ENCODE measurements at places on chromosomes 5 and 9.
A peak's percentile ranks its signal among the peaks of the same experiment; 100 is the strongest.

DNA sequence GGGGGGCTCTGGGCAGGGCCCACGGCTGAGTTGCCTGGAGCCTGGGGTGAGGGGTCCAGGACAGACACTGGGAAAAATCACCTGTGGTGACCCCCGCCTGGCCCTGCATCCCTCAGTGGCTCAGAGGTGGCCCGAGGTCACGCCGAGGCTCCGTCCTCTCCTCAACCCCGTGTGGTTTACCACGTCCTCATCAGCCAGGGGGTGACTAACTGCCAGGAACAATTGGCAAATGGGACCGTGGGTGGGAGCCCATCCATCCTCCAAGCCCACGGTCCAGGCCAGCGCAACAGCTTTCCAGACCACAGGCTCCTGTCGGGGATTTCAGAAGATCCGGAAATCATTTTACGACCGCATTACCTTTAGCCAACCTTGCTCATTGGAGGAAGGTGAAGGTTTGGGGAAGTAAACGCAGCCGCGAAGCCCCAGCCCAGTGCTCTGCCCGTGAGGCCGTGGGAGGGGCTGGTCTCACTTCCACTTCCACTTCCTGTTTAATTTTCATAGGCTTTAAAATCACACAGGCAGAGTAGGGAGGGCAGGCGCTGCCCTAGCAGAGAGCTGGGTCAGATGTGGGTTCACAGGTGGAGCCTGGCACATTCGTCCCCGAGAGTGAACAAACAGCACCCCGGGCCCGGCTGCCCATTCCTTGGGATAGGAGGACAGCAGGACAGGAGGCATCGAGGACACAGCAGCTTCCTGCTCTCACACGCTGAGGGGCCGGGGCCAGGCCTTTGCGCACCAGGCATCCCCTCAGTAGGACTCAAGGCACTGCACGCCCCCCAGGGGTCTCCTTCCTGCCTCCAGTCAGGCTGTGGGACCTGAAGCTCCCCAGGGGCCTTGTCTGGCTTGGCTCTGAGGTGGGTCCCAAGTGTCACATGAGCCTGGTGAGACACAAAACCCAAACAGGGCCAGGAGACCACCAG is 19.8 kb upstream of the SLC9A3 start:
- peak; percentile 26 for DNase-seq

DNA sequence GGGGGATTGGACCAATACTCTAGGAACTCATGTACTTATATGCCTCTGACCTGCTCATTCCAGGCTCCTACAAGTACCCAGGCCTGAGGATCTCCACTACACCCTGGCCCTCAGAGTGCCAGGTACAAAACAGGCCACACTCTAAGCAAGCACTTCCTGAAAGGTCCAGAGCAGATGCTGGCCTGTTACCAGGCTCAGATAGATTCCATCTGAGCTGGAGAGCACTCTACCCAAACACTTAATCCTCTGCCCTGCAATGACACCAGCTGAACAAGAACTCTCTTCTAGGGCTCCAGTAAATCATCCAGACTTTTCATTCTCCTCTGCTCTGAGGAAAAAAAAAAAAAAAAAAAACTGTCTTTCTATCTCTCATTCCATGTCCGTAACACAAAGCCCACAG is 2.9 kb downstream of the P4HA2 start:
- no peak for DNase-seq

DNA sequence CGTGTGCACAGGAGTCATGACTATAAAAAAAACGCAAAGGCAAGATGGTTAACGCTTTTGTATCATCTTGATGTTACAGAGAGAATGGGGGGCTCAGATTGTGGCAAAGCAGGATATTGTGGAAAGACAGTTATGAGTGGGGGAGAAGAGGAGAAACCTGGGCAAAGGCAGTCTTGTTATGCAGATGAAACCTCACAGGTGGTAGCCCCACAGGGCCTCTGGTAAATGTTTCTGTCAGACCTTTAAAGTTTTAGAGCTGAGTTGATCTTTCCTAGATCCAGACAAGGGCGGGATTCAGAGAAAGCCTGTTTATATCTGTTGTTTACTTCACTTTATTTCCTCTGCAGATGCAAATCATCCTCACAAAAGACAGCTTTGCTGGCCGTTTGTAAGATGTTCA is 55.2 kb downstream of the C9orf85 start:
- no peak for DNase-seq

GRCh38 chr9:23079798-23080197 is 633.2 kb downstream of the DMRTA1 start:
- DNase-seq = no peak

- DNase-seq = no peak
Observed at GRCh38 chr5:44332285-44332971, 56.8 kb downstream of the FGF10 start.

DNA sequence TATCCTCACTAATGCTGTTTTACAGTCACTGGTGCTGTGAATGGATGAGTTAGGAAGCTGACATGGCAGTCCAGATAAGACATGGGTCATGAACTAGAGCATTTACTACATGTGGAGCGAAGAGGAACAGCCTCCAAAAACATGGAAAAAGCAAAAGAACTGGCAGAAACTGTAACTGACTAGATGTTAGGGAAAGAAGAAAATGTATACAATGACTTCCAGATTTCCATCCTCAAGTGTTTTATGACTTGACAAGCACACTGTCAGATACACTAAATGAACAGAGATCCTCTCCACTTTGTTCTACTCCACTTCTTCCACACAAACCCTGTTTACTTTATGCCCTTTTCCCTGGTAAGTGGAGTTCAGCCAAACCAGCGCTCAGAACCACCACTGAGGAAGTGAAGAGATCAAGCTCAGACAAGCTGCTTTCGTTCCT is 11.5 kb downstream of the HMGCS1 start:
- no peak for DNase-seq

DNA sequence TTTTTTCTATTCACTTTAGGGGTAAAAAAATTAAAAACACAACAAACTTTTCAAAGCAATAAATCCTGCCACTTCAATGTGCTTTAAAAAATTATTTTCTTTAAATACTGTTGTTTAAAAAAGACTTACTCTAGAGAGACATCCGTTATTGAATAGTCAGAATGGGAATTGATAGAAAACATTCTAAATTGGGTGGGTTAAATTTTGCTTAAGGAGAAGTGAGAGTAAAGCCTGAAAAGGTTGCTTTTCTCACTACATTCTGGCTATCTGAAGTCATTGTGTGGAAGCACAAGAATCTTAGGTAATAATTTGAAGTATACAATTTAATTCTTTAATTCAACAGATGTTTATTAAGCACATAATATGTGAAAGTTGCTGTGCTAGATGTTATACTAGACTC is 509.3 kb downstream of the NR2F1-AS1 start:
- DNase-seq = no peak

DNA sequence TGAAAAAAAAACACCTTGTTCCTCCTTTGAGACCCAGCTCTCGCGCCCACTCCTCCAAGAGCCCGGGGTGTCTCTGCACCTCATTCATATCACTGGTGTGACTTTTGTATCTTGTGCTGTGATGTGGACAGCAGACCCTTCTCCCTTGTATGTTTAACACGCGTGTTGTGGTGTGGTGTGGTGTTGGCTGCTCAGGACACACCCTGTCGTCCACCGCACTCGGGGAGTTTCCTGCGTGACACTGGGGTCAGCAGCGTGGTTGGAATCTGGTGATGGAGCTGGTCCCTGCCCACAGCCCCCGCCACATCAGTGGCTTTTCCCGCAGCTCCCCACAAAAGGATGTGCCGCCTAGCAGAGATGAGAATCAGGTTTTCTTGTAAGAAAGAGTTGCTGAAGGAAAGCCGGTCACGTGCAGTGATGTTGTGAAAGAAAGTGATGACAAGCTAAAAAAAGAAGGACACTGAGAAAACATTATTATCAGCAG is 61.5 kb downstream of the TENT4A start:
- no peak for DNase-seq

- DNase-seq = no peak
Observed at GRCh38 chr5:35876922-35877321, 20.2 kb downstream of the IL7R start.

- no peak for DNase-seq
Observed at GRCh38 chr5:31730139-31730538, 91.2 kb downstream of the PDZD2 start.

DNA sequence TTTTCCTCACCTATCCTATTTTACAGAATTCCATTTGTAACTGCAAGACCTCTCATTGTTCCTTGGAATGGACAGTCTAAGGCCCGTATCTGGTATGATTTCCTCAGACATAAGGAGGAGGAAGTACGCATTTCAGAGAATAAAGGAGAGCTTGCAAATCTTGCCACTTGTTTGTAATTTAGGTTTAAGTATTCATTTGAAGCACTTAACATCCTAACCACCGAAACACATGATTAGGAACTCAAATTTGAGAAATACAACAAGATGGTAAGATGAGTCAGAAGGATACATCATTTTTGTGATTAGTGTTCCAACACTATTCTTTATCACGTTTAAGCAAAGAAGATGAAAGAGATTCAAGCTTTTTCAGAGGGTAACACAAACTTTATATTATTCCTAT is 3.9 kb upstream of the ZCCHC9 start:
- no peak for DNase-seq

- DNase-seq = no peak
Observed at GRCh38 chr5:177473443-177474001, at the start of gene DBN1. DBN1 (minus strand) TSS chr5:177473634; CDS start chr5:177473521, 113 bp downstream.

GRCh38 chr9:93903886-93904648 is 51.1 kb downstream of the BARX1 start:
- no peak for DNase-seq

GRCh38 chr9:106964329-106964728 is 101.4 kb downstream of the ZNF462 start:
- DNase-seq = no peak

DNA sequence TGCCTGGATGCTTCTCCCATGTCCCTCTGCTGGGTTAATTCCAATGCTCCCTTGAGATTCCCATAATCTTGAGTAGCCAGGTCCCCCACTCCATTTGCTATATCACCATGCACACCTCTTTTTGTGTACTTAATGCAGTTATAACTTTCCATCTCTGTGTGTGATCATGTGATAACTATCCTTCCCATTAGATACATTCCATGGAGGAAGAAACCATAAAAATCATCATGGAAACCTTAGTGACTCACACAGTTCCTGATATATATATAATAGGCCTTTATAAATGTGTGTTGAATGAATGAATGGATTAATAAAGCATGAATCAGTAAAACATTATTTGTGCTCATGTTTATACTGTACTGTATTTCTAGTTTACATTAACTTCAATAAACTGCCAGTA is 104.6 kb downstream of the PCSK5 start:
- DNase-seq = no peak

DNA sequence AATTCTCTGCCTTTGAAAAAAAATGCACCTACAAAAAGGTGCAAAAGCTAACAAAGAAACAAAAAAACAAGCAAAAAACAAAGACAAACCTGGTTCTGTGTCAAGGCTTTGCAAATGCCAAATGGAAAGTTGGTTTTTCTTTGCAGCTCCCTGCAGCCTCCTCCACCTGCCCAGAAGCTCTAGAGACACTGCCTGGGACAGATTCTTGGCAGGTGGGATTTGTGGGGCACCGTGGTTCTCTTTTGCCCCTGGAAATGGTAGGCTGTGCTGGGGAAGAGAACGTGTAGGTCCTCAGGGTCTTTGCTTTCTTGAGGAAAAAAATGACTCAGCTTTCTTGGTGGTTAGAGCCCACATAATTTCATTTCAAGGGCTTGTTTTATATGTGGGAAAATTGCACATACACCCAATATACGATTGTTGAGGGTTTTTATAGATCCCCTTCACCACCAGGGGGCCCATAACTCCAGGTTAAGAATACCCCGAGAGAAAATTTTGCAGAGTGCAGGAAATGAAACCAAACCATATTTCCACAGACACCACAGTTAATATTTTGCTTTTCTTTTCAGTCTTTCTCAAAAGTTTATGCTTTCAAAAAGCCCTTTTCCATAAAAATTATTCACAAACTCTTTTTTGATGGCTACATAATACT is 58.7 kb downstream of the NXNL2 start:
- DNase-seq = no peak

DNA sequence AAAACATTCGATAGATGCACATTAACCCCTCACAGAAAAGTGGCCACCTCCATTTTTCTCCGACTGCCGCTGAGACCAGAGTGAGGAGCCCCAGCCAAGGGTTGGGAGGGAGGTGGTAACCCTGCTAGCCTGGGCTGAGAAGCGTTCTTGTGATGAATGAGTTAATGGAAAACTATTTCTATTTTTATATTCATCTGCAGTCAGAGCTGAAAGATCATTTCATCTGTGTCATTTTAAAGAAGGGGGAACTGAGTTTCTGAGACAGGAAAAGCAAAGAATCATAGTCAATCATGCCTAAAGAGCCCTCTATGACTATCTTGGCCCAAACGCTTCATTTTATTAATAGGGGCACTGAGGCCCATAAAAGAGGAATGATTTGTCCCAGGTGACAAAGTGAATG is 229.5 kb downstream of the PAPPA start:
- DNase-seq = no peak

- no peak for DNase-seq
Observed at GRCh38 chr9:84045481-84046097, 65.0 kb downstream of the RMI1 start.

DNA sequence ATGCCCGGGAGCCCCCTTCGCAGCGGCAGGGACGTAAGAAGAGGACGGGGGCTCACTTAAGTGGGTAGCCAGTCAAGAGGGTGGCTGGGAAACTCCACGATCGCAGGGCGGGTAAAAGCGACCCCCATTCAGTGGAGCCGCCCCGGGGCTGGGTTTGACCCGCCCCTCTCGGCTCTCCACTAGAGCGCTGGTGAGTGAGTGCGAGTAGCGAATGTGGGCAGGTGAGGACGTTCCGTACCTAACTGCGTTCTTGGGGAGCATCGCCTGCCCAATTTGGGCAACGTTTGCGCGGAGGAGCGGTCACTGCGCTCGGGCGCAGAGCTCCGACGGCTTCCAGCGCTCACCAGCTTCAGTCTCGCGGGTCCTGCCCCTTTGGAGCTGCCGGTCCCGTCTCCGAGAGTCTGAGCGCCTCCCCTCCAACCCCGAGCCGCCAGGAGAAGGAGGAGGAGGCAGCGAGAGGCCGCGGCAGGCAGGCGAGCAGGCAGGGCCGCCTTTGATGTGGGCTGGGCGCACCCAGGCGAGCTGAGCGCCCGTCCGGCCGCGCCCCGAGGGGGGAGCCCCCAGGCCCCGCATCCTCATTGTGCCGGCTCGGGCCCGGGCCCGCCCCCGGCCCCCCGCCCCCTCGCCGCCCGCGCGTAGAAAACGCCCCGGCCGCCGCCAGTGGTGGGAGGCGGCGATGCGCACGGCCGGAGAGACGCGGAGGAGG is at the start of gene FGF18:
FGF18 (plus strand) TSS at position 666 of the 706 bp plus-strand sequence. CDS start 553 bp downstream, outside the sequence.
- DNase-seq = peak; percentile 13

- DNase-seq = no peak
Observed at GRCh38 chr9:69873401-69873950, 52.9 kb downstream of the CFAP95 start.

- no peak for DNase-seq
Observed at GRCh38 chr9:109281518-109281917, 39.3 kb downstream of the EPB41L4B start.

DNA sequence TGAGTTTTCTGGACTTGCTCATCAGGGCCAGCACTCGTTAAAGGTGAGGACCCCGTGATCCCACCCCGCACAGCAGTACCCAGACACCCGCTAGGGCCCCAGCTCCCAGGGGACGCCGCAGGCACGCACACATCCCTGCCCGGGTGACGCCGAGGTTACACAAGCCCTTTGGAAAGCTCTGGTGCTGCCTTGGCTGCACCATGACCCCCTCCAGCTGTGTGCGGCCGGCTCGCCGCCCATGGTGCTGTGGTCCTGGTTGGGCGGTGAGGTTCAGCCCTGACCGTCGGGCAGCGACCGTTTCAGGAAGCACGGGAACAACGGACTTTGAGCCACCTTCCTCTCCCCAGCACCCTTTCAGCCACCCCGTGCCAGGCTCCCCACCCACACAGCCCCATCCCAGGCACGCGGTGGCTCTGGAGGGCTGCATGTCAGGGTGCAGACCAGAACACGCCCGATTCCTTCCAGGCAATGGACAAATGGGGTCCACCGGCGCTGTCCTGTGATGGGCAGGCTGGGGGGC is 7.5 kb upstream of the SLC12A7 start:
- no peak for DNase-seq
